ENCODE measurements at places on chromosomes 11 and 22. TPM values are rescaled to one million over a fixed set of nuclear protein-coding genes. Genes with fewer than 3 reads are reported as not detected.

Gene FADS2
- total RNA-seq = 385 TPM

Gene OR51I1
- not detected for total RNA-seq

Gene CAVIN3
- total RNA-seq = 25.3 TPM

Gene MN1
- total RNA-seq = 3.1 TPM

Gene RAD9A
- total RNA-seq = 28.7 TPM

Gene SAC3D1
- 55.8 TPM for total RNA-seq

Gene EPS8L2
- total RNA-seq = 115 TPM

Gene FIBIN
- total RNA-seq = not detected

Gene TCIRG1
- total RNA-seq = 164 TPM

Gene TMEM138
- total RNA-seq = 94.0 TPM

Gene NFAM1
- total RNA-seq = not detected
